ENCODE measurements at places on chromosomes 1 and 21.

- DNase-seq = no peak
These were observed 205.8 kb downstream of the TNR start for GRCh38 chr1:175537571-175537970.

DNA sequence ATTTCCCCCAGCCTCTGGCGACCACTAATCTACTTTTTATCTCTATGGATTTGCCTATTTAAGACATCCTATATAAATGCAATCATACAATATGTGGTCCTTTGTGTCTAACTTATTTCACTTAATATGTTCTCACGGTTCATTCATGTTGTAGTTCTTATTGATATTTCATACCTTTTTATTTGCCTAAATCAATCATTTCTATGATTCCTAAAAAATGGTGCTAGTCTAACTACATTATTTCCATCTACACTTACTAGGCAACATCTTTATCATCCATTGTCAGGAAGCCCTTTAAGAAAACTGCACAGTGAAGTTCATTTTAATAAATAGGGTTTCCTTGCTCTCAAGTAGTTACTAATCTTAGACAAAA lies 380 bp upstream of the FBXO28 start:
- DNase-seq = no peak

GRCh38 chr1:16925635-16926490 lies 4.1 kb downstream of the CROCC start:
- no peak for DNase-seq

DNA sequence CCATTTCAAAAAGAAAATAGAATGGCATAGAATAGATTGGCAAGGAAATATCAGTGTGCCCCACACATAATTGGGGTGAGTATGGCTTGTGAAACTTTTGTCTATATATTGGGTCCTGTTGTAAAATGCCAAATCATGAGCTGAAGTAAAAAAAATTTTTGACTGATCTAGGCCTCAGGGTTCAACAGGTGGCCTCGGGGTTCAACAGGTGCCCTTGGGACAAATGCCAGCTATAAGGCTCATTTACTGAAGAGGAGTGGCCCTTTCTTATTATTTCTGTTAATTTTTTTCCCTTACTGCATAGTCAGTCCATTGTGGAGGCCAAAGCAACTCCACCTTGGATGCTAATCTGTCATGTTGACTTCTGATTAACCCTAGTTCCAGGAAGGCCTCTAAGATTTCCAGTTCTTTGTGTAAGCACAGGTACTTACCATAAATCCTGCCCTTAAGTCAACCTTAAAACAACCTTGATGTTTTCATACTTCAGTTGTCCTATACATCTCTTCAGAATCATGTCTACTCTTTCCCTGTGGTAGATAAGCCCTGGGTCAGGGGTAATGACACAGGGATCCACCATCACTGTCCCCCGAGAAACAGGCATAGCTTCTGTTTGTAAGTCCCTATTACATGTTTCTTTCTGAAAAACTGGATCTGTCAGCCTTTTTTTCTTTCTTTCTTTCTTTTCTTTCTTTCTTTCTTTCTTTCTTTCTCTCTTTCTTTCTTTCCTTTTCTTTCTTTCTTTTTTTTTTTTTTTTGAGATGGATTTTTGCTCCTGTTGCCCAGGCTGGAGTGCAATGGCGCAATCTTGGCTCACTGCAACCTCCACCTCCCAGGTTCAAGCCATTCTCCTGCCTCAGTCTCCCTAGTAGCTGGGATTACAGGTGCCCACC lies 16.6 kb upstream of the KDF1 start:
- no peak for DNase-seq

DNA sequence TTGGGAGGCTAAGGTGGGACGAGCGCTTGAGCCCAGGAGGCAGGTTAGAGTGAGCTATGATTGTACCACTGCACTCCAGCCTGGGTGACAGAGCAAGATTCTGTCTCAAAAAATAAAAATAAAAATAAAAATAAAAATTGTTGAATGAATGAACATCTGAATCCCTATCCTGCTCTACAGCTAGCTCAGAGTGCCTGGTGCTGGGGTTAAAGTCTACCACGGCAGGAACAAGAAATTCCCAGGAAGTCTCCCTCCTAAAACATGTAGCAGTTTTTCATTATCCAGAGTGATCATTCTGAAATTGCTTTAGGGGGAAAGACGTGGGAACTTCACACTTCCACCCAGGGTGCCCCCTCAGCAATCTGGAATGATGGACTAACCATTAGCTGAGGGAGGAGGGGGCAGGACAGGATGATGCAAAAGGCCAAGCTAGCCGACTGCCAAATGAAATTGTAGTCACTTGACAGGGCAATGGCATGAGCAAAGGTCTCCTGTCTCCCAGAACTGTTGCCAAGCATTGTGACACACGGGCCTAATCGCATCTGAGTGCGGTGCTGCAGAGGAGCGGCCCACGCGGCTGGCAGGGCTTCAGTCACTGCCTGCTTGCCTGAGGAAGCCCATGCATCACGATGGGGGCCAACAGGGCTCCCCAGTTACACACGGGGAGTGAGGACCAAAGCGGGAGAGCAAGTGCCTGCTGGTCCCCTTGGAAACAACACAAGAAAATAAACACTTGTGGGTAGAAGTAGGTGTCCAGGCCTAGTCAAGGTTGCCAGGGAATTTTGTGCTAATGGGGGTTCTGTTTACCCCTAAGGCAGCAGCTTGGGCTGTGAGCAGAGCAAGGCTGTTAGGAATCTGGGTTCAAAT lies 85.7 kb downstream of the NENF start:
- DNase-seq = no peak

- DNase-seq = no peak
These were observed 36.6 kb downstream of the NIBAN1 start for GRCh38 chr1:184937729-184938128.

GRCh38 chr21:33411949-33412430 lies 8.8 kb downstream of the IFNGR2 start:
- DNase-seq = no peak

- no peak for DNase-seq
These were observed 382.0 kb upstream of the PROX1 start for GRCh38 chr1:213605732-213606131.

- peak; percentile 36 for DNase-seq
These were observed 52.4 kb downstream of the IER5 start for GRCh38 chr1:181140891-181141290.

DNA sequence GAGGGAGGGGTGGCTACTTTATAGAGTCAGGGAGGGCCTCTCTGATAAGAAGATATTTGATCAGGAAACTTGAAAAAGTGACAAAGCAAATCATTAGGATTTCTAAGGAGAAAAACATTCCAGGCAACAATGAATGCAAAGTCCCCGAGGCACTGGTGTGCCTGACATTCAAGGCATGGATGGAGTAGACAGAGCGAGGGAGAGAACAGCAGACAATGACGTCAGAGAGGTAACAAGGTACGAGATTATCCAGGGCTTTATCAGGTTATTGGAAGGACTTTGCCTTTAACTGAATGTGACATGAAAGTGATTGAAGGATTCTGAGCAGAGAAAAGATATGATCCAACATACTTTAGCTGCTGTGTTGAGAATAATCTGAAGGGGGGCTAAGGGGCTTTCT lies 72.4 kb upstream of the GNG4 start:
- DNase-seq = no peak

DNA sequence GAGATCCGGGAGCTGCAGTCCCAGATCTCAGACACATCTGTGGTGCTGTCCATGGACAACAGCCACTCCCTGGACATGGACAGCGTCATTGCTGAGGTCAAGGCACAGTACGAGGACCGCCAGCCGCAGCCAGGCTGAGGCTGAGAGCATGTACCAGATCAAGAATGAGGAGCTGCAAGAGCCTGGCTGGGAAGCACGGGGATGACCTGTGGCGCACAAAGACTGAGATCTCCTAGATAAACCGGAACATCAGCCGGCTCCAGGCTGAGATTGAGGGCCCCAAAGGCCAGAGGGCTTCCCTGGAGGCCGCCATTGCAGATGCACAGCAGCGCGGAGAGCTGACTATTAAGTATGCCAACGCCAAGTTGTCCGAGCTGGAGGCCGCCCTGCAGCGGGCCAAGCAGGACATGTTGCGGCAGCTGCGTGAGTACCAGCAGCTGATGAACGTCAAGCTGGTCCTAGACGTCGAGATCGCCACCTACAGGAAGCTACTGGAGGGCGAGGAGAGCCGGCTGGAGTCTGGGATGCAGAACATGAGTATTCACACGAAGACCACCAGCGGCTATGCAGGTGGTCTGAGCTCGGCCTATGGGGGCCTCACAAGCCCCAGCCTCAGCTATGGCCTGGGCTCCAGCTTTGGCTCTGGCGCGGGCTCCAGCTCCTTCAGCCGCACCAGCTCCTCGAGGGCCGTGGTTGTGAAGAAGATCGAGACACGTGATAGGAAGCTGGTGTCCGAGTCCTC lies 25.5 kb downstream of the ETV3L start:
- DNase-seq = peak; percentile 36

DNA sequence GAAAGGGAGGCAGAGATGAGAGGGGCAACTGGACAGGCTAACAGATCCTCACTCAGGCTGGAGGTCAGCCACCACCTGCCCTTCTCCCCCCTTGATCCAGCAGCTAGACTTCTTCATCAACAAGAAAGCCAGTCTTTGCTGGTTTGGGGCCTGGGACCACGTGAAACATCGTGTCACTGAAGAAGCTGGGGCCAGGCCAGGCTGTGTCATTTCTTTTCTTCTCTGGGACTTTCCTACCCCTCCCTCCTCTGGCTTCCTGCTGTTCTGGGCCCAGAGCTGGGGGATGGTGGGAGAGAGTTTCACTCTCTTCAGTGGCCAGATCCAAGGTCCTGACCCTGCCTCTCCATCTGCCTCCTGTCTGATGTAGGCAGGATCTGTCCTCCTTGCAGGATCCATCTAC lies 18.1 kb upstream of the SLC26A9 start:
- DNase-seq = no peak

DNA sequence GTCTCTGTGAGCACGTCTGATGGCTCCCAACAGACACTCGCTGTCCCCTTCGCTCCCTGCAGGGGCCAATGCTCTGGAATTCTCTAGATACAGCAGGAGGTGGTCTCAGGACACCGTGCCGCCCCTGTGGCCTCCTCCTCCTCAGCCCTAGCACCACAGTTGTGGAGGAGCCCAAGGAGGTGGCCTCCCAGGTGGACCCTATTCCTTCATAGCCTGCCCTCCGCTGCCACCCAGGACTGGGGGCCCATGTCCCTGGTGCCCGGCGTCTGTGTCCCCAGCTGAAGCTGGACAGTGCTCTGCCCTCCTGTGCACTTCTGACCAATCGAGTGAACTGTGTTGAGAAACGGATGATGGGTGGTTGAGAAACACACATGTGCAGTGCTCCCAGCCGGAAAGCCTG lies 149.8 kb upstream of the ARHGEF16 start:
- DNase-seq = no peak

DNA sequence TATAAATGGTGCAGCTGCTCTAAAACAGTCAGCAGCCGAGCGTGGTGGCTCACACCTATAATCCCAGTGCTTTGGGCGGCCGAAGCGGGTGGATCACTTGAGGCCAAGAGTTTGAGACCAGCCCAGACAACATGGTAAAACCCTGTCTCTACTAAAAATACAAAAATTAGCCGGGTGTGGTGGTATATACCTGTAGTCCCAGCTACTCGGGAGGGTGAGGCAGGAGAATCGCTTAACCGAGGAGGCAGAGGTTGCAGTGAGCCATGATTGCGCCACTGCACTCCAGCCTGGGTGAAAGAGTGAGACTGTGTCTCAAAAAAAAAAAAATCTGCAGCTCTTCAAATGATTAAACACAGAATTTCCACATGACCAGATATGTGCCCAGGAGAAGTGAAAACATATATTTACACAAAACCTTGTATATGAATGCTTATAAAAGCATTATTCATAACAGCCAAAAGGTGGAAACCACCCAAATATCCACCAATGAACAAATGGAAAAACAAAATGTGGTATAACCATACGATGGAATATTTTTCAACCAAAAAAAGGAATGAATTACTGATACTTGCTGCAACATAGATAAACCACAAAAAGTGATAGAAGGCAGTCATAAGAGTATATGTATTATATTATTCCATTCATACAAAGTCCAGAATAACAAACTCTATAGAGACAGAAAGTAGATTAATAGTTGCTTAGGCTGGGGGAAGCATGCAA lies 14.1 kb downstream of the EPS15 start:
- DNase-seq = peak; percentile 52

GRCh38 chr1:27395441-27396195 lies 3.2 kb downstream of the GPR3 start:
- peak; percentile 90 for DNase-seq

GRCh38 chr1:185338719-185339622 lies 21.9 kb upstream of the IVNS1ABP start:
- peak; percentile 72 for DNase-seq

GRCh38 chr21:34519016-34519415 lies 7.0 kb upstream of the KCNE1 start:
- no peak for DNase-seq

GRCh38 chr1:201714542-201715329 lies 114.2 kb upstream of the IPO9 start:
- DNase-seq = no peak

- no peak for DNase-seq
These were observed 43.0 kb upstream of the RAVER2 start for GRCh38 chr1:64701886-64702285.

DNA sequence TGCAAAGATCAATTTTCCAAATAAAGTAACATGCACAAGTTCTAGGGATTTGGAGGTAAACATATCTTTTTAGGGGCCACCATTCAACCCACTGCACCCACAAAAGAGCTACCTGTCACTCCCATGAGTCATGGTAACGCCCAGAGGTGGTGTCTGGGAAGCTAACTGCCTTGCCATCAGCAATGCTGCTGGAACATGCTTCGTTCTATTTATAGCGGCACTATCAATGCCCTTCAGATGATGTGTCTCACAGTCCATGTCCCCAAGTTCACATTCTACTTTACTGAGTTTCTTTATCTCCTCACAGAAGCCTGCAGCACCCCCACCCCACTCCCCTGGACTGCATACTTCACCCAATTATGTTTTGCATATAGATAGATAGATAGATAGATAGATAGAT lies 95.4 kb downstream of the LPAR3 start:
- no peak for DNase-seq

DNA sequence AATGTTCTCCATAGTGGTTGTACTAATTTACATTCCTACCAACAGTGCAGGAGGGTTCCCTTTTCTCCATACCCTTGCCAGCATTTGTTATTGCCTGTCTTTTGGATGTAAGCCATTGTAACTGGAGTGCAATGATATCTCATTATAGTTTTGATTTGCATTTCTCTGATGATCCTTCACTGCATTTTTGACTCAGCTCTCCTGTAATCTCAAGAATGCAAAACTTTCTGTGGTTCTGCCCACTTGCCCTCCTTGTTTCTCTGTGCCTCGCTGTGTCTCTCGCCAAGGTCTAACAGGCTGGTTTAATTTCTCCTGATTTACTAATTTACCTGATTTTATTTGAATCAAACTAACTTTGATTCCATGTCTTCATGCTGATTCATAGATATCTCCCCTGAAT lies 407.9 kb downstream of the ZP4 start:
- no peak for DNase-seq

Measured in B cell (primary cell).